ENCODE measurements at places on chromosomes 3 and 15.

DNA sequence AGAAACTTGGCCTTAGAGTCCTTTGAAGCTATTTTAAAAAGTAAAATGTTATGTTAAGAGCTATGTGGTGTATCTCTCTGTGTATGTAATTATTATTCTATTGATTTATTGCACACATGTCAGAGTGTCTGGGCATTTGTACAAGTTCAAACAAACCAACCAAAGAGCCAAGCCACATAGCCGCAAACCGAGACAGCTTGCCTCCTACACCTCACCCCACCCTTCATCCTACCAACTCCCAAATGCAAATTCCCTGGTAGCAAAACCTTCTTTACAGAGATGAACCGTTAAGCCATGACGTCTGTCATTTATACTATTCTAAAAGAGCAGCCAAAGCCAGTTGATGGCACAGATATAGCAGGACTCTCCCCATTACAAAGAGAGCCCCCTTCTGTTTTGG is 332.3 kb downstream of the ERC2 start:
- peak; percentile 36 for DNase-seq

DNA sequence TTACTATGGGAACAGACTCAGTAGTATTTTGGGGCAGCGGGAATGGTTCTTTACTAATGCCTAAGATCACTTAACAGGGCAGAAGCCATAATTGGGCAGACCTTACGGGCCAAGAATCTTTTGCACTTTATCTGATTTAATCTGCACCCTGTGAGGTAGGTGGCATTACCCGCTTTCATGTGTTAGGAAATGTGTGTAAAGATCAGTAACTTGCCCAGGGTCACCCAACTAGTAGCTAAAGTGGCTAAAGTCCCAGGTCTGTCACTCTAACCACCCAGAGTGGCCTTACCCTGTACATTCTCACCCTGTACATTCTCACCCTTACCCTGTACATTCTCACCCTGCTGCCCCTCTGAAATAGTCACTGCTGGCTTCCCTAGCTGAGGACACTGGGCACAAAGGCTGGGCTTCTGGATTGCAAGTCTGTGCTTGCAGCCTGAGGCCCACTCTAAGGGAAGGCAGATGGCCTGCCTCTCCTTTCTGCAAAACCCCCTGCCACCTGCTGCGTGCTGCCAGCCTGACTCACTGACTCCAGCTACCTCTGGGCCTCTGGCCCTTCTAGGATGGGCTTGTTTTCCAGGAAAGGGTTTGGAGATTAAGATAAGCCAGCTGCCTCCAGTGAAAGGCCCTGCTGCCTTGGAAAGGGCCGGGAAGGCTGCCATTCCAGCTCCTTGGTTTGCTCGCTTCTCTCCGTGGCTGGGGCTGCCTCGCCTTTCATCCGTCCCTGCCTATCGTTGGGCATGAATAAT is 37.5 kb upstream of the MYZAP start:
- DNase-seq = no peak

GRCh38 chr3:69012800-69013252 is 658 bp downstream of the EOGT start:
- peak; percentile 48 for DNase-seq

- DNase-seq = no peak
Measured at GRCh38 chr3:197896421-197896820, 53.6 kb upstream of the RPL35A start.

DNA sequence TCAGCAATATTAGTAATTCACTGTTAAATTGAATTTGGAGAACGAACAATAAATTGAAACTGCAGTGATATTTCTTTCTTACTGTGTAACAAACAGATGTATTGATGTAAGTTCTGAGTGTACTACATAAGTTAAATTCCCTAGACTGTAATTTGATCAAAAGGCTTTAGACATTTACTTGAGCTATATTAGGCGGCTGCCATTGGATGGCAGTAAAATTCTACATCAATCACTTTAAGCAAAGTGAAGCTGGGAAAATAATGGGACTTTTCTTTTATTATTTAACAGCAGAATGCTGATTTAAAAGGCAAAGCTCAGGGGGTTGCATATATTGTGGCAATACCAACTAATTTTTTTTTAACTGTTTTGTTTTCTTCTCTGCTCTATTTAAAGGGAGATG is 212.6 kb upstream of the PLSCR5 start:
- DNase-seq = peak; percentile 27

DNA sequence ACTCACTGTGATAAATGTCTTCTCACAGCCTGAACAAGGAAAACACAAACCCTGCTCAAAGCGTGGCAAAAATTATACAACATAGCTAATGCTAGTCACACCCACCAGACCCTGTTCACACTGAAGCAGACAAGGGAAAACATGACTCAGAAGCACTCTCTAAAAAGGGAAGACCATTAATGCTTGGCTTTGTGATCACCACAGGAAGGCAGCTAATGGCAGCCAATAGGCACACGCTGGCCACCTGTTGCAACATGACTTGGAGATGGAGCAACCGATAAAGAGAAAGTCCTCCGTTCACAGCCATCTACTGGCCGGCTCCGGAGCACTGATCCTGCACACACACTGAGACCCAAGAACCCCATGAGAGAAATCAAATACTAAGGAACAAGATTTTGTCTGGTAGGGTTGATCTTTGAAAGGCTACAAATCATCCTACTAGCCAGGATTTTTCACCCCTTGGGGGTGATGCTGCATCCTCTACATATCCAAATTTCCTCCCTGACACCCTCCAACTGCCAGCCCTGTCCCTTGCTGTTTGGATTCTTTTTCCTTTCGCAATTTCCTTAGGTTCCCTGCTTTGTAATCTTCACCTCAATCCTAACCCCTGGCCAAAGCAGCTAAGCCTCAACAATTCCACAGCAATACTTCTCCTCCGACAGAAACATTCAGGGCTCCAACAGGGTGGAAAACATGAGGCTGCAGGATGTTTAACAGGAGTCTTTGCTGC is 3.2 kb downstream of the ZXDC start:
- DNase-seq = peak; percentile 95

Measured in SW480 (cell line).